Bone marrow (tissue), 2 donors: ENCODE measurements at places on chromosomes 5 and 9.

DNA sequence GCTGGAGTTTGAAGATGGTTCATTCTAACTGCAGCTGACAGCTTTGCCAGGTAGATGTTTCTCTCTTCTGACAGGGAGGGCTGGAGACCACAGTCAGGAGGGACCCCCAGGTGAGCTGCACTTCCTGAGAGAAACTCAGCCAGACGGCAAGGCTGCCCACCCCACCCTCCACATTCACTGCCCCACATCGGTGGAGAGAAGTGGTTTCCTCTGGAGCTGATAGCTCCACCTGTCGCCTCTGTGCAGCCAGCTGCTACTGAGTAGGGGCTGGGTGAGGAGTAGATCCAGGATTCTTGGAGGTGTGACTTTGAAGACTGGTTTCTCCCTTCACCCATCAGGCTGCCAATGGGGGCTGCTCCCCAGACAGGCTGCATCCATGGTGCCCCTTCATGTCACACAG is 175.0 kb downstream of the CARTPT start:
- DNase-seq: no peak

- DNase-seq: no peak
Measured at GRCh38 chr9:28970241-28970654, 1397.0 kb upstream of the C9orf72 start.

DNA sequence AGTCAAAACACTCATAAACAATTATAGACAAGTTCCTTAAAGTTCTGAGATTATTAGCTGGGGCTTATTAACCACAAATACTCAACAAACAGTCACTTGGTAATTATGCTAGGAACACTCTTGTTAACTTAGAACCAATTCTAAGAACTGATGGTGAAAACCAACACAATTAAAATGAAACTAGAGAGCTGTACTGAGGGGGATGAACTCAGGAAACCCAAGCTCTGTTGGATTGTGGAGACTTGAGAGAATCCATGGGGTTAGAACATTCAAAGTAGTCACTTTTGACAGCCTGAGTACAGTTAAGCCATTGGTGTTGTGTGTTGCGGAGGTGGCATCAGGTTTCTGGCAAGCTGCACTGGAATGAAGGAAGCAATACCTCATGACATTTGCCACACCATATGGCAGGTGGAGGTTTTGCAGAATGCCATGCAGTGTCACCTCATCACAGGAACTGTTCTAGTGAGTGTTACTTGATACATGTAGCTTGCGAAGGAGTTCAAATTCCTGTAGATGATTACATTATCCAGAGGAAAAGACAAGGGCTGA is 480.9 kb upstream of the CD180 start:
- no peak for DNase-seq

GRCh38 chr9:76943054-76943453 is 37.1 kb upstream of the PRUNE2 start:
- no peak for DNase-seq
